ENCODE measurements at places on chromosomes 7 and 10.

DNA sequence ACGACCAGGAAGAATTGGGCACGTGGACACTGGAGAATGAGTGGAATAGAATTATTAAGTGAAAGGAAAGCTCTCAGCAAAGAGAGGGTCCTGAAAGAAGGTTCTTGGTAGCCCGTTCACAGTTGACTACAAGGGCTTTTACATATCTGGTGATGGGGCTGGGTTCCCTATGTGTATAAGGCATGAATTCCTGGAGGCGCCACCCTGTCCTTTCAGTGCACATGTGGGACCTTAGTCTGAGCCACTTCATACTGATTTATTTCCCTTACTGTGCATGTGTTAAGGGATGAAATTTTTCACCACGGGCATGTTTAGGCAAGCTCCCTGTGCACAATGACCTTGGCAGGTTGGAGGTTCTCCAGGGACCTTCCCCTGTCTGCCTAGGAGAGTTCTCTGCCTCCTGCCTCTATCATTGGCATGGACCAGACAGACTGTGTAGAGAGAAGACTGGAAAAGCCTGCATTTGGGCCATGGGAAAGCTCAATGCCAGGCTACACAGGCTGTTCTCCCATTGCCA, 145.9 kb upstream of the ITGB1 start:
- no peak for DNase-seq

GRCh38 chr7:81231301-81231838, 312.5 kb upstream of the SEMA3C start:
- no peak for DNase-seq

GRCh38 chr7:150740053-150740452, 2.8 kb downstream of the GIMAP5 start:
- DNase-seq, result no peak

- no peak for DNase-seq
These were observed 11.8 kb downstream of the FAM13C start for GRCh38 chr10:59350558-59350957.

GRCh38 chr7:13990319-13990983, 985 bp upstream of the ETV1 start:
- DNase-seq, result peak; percentile 88

DNA sequence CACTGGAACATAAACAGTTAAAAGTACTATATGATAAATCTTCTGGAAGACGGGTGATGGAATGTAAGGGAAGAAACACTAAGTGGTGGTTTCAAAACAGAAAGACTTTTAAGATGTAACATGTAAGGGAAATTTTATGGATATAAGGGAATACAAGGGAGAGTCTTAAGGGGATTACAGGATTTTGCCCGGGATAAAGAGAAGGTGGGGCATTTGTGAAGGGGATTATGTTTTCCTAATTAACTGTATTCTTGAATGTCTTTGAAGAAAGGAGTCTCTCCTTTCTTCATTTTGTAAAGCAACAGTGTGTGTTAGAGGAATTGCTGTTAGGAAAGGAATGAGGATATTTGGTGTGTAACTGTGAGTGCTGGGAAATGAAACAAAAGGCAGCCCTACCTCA, 745.2 kb downstream of the AUTS2 start:
- DNase-seq, result no peak

DNA sequence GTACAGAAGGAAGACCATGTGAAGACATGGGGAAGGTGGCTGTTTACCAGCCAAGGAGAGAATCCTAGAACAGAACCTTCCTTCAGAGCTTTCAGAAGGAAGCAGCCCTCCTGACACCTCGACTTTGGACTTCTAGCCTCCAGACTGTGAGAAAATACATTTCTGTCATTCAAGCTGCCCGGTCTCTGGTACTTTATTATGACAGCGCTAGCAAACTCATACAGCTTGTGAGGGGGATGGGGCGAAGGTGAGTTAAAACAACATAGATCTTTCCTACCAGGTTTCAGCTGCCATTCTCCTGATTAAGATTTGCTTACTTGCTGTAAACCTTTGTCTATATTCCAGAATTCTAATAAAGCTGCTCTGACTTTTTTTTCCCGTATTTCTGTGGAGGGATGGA, 14.9 kb upstream of the ZNF248 start:
- DNase-seq, result no peak

GRCh38 chr7:155003092-155003375, at the start of gene PAXIP1:
PAXIP1 (minus strand) TSS chr7:155003124; CDS start chr7:155002929, 195 bp downstream.
- no peak for DNase-seq

DNA sequence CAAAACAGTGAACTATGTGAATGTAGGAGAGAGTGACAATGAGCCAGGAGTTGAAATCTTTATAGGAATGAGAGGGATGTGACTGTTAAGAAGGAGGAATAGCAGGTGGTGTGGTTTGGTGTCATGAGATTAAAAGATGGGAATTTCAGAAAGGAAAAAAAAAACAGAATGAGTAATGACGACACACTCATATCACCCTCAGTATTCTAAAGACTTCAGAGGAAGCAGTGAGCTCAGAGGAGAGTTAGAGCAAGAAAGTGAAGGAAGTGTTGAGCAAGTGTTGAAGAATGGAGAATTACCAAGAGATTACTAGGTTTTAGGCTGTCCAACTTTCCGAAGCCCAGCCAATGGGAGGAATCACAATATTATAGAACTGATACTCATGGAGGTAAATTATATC, 220.5 kb upstream of the HGF start:
- DNase-seq, result no peak

GRCh38 chr7:112448381-112448780, 1.9 kb upstream of the IFRD1 start:
- no peak for DNase-seq

DNA sequence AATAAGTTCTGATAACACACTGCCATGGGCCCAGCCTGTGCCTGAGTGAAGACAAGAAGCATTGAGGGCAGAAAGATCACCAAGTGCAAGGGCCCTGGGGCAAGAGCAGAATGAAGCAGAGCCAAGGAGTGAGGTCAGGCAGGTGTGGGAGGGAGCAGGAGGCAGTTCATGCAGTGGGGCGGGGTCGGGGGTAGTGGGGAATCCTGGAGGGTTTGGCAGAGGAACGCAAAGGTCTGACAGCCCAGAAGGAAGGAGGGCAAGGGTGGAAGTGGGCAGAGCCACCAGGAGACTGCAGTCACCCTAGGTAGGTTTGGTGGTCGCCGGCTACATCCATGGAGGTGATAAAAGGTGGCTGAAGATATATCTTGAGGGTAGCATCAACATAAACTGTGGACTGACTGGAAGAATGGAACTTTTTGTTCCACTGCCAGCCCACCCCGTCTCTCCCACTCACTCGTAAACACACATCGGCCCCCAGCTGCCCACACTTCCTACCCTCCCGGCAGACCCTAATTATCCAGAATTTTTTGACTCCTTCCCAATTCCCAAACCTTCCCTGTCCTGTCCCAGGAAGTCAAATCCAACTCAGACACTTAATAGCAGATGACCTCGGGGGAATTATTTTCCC, 172.4 kb downstream of the ARHGAP12 start:
- no peak for DNase-seq

DNA sequence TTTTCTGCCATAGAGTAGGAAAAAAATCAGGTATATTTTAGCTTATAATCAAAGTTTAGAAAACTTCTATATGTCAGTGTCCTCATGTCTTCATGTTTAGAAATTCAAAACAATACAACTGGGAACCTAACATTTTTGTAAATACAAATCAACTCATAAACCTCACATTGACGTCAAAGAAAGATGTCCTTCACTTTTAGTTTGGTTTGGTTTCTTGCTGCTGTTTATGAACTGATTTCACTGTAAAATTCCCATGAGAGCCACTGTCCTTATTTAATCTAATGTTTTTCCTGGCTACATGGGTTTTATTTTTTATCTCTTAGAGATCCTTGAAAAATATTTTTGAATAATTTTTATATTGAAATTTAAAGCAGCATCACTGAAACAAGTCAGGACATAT, 208.4 kb downstream of the DYNC1I1 start:
- DNase-seq, result no peak

GRCh38 chr7:131105294-131105798, 222.3 kb upstream of the MKLN1 start:
- no peak for DNase-seq

GRCh38 chr7:63093481-63093880, 905.2 kb upstream of the ZNF722 start:
- DNase-seq, result no peak

DNA sequence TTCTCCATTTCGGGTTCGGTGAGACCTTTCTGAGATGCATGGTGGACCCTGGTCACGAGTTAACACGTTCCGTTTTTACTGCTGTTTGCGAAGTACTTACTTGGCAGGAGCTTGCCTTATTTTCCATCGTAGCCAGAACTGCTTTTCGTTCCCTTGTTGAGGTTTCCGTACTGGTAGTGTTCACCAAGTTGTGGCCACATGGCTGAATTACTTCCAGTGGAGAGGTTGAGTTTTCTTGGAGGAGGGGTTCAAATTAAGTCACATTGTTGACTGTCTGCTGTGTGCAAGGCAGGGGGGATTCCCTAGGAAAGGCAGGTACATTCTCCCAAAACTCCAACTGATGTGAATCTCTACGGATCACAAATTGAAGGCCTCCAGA, 4.0 kb downstream of the MXI1 start:
- DNase-seq, result no peak

DNA sequence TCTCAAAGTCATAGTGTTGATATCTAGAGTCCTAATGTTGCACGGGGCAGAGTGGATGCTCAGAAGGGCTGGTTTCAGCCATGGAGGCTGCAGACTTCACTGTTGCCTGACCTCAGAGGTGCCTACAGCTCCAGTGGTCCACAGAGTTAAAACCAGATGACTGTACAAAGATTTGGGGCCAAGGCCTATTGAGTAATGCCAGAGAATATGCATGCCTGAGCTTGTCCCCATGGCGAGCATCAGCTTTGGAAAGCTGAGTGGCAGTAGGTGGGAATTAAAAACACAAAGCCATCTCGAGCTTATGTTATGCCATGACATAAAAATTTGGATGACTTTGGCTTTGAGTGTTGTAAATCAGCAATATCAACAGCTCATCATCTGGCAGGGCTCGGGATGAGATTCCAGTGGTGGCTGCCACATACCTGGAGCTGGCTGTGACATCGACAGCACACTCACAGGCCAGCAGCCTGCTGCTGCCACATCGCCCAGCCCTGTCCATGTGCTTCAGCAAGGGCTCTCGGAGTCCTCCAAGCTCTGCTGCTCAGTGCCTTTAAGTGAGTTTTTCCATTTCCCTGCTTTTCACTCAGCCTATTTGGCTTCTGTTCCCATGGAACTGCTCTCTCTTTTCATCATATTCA, 379.6 kb downstream of the TNS3 start:
- DNase-seq, result no peak

- peak; percentile 45 for DNase-seq
These were observed 13.3 kb upstream of the DDIT4 start for GRCh38 chr10:72260239-72260975.

GRCh38 chr7:77479536-77480088, 57.5 kb upstream of the PTPN12 start:
- DNase-seq, result no peak

Measured in NCI-H774 (cell line).